Skin of body (tissue), 3 donors: ENCODE measurements at places on chromosomes 3 and 15. TPM values are rescaled to one million over a fixed set of nuclear protein-coding genes. Genes with fewer than 3 reads are reported as not detected.

Gene NANOGP8
- 0.89 TPM for total RNA-seq

Gene AGBL1
- total RNA-seq = 4.8 TPM

Gene CRABP1
- total RNA-seq = 9.0 TPM

Gene XRN1
- total RNA-seq = 110 TPM

- DNase-seq = no peak
Measured at GRCh38 chr3:172213904-172214303, 174.5 kb downstream of the FNDC3B start.

- no peak for DNase-seq
Measured at GRCh38 chr15:34584330-34584668, 848 bp upstream of the GOLGA8B start.

DNA sequence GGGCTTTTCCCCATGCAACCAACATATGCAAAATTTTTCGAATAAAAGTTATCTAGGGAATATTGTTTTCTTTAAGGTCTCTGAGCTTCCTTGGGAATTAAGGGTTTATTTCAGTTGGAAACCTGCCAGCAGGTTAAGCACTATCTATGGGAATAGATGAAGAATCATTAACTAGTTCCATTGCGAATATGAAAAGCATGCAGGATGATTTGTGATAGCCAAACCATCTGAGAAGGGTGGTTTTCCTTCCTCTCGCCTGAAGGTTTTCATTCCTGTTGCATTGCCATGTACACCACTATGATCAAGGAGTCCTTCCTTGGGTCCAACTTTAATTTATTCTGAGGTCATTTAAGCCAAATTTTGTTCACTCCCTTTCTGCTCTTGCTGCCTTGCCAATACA lies 184.9 kb downstream of the NR2F2 start:
- DNase-seq = no peak

GRCh38 chr3:157347577-157348303 lies 88.9 kb upstream of the PTX3 start:
- no peak for DNase-seq

GRCh38 chr3:8805774-8806173 lies 36.4 kb upstream of the OXTR start:
- no peak for DNase-seq

DNA sequence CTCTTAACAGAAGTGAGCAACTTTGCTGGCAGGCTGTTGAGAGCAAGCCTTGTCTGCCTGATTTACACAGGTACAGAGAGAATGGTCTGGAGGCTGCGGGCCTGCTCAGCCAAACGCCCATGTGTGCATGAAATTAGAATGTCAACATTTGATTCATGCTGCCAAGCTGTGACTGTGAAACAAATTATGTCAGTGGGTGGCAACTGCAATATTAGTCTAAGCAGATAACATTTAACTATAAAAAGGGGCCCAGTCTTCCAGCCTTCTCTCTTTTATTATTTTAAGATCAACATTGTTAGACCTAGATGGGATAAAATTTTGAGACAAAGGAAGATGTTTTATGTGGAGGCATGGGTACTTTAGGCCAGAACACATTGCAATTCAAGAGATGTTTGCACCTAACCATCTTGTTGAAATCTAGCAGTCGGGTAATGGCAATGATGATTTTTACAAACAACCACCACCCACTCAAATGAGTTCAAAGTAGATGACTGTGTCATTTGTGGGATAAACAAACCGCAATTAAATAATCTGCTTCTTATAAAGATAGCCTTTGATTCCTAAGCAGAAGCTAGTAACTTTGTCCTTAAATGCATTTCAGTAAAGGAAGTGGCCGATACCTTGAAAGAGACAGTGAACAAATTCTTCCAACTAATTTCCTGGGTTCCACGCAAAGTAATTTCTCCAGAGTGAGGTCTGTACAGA lies 70.2 kb downstream of the FOXB1 start:
- DNase-seq = no peak

GRCh38 chr3:180117381-180118163 lies 80.8 kb upstream of the PEX5L start:
- no peak for DNase-seq
